ENCODE measurements at places on chromosomes 7 and 10. TPM values are rescaled to one million over a fixed set of nuclear protein-coding genes. Genes with fewer than 3 reads are reported as not detected.

GRCh38 chr10:47048526-47048905, 137.3 kb downstream of the PTPN20 start:
- no peak for DNase-seq

DNA sequence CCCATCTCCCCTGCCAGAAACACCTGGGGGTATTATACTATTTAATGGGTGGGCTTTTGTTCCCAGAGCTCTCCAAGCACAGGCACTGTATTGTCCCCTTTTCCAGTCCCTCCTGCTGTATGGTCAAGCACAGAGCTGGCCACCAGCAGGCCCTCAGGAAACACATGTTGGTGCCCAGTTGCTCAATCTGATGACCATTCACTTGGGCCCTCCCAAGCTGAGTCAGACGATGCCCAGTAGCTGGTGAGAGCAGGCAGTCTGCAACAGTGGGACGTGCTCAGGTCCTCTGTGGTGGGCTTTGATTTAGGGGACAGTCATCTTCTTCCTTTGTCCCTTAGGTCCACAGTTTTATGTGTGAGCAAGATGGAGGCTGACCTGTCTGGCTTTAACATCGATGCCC, 11.8 kb downstream of the SFXN2 start:
- no peak for DNase-seq

CLRN3 gene
- 0.62 TPM for total RNA-seq

UTF1 gene
- not detected for total RNA-seq

- no peak for DNase-seq
Observed at GRCh38 chr10:60414877-60415585, 25.4 kb upstream of the ANK3 start.

- no peak for DNase-seq
Observed at GRCh38 chr7:33882040-33882837, 23.1 kb upstream of the BMPER start.

CYP3A7 gene
- not detected for total RNA-seq

VSTM4 gene
- 2.3 TPM for total RNA-seq

DNA sequence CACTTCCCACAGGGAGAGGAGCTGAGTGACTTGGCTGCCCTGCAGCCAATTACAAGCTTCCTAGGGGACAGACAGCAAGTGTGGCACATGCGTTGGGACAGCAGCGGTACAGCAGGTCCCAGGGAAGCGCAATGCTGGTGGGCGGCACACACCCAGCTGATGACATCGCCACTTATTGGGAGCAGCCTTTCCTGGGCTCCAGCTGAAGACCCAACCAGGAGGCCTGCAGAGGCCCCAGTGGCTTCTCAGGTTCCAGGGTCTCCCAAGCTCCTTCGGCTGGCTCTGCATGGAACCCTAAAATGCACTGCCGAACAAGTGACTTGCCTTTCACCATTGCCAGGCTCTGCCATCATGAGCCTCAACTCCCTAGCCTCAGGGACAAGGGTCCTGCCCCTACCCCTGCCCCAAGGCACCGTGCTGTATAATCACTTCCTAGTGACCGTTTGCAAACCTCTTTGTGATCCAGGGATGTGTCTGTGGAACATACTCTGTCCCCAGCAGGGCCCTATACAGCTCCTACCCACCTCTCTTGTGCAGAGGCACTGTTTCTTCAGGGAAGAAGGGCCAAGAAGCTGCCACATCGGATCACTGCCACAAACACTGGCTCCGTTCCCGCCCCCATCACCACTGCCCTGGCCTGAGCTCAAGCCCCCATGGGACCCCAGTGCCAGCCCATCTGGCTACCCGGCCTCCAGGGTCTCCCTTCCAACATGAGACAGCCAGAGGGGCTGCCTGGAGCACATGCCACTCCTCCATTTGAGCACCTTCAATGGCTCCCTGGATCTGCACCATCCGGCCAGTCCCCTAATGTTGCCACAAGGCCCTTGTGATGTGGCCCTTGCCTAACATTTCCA, 19.3 kb upstream of the SLIT1 start:
- no peak for DNase-seq

Data from occipital lobe (tissue), 3 donors.